B cell (primary cell): ENCODE measurements at places on chromosomes 5 and 9. TPM values are rescaled to one million over a fixed set of nuclear protein-coding genes. Genes with fewer than 3 reads are reported as not detected.

CDX1 gene
- not detected in 2 replicates for total RNA-seq

MEIKIN gene
- 0.75 TPM in 1 of 2 replicates, not detected in the other for total RNA-seq

PCA3 gene
- not detected in 2 replicates for total RNA-seq

PLAC8L1 gene
- total RNA-seq: 0.49 and 0.51 TPM in 2 replicates

GGTA1 gene
- not detected in 2 replicates for total RNA-seq

MZB1 gene
- total RNA-seq: 71.8 and 72.2 TPM in 2 replicates

ADAMTS6 gene
- 11.9 and 12.3 TPM in 2 replicates for total RNA-seq

HMGCS1 gene
- 68.4 and 68.7 TPM in 2 replicates for total RNA-seq

GRCh38 chr5:143213851-143214363, 189.6 kb downstream of the NR3C1 start:
- no peaks in the 10 kb centered on the region for H3K4me1 ChIP-seq
- no peak overlapping the region for H3K27ac ChIP-seq
- no peak for DNase-seq
- no peak overlapping the region for H3K4me3 ChIP-seq
- H3K36me3 ChIP-seq: peaks cover 4% of the 10 kb centered on the region
- no peaks in the 10 kb centered on the region for H3K27me3 ChIP-seq

GRCh38 chr5:137521246-137521645, 22.1 kb upstream of the SPOCK1 start:
- H3K27me3 ChIP-seq: no peaks in the 10 kb centered on the region
- no peaks in the 10 kb centered on the region for H3K36me3 ChIP-seq
- no peak for DNase-seq
- H3K4me3 ChIP-seq: no peak overlapping the region
- H3K27ac ChIP-seq: no peak overlapping the region
- no peaks in the 10 kb centered on the region for H3K4me1 ChIP-seq

DNA sequence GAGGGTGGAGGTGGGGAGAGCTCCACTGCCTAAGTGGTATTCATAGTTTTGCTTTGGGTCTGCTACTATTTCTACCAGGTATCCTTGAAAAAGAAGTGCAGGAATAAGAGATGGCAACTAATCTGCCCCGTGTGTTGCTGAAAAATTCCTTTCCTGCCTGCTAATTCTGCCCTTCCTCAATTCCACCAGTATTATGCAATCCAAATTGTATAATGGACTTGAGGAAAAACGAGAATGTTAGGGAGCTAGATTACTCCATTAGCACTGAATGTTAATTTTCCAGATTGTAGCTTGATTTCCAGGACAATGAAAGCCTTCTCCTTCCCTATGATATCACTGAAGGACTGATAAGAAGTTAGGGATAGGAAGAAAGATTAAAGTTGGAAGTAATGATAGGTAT, 16.9 kb downstream of the ADAM19 start:
- H3K4me1 ChIP-seq: peaks cover 86% of the 10 kb centered on the region
- H3K27ac ChIP-seq: no peak overlapping the region
- H3K4me3 ChIP-seq: no peak overlapping the region
- no peaks in the 10 kb centered on the region for H3K27me3 ChIP-seq

GRCh38 chr5:147303976-147304375, 69.2 kb downstream of the STK32A start:
- H3K27me3 ChIP-seq: no peaks in the 10 kb centered on the region
- H3K36me3 ChIP-seq: no peaks in the 10 kb centered on the region
- DNase-seq: no peak

- no peak overlapping the region for H3K4me3 ChIP-seq
- H3K36me3 ChIP-seq: no peaks in the 10 kb centered on the region
- no peaks in the 10 kb centered on the region for H3K4me1 ChIP-seq
- H3K27ac ChIP-seq: no peak overlapping the region
- peak; percentile 55 for DNase-seq
Observed at GRCh38 chr5:119743927-119744326, 114.6 kb downstream of the FAM170A start.

DNA sequence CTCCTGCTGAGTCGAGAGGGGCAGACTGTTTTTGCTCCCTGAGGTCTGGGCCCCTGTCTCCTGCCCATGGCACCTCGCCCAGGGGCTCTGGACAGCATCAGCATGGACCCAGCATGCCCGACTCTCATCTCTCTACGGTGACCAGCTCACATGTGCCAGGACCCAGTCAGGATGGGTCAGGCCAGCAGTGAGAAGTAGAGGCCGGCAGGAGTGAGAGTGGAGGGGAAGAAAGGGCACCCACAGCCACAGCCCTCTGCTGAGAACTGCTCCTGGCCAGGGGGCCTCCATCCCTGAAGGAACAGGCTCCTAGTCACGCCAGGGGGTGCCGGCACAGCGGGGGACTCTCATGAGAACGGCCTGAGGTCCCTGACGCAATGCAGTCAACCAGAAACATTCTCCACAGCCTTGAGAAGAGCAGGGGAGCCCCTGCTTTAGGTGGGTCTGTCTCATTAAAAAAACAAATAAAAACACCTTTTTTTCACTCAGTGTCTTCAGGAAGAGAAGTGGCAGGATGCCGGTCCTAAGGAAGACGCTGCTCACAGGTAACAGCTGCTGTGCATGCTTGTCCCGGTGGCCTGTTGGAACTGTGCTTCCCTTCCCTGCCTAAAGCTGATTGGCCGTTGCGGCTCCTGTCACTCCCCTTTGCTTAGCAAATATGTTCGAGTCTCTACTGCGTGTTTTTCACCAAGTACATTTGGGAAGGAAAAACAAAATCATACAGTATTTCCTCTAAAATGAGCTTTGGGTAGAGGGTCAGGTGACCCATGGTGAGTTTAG, 85.7 kb upstream of the FBXW11 start:
- no peaks in the 10 kb centered on the region for H3K4me1 ChIP-seq
- H3K27ac ChIP-seq: no peak overlapping the region
- H3K36me3 ChIP-seq: peaks cover 2% of the 10 kb centered on the region
- peak; percentile 3 for DNase-seq
- no peaks in the 10 kb centered on the region for H3K27me3 ChIP-seq
